Stimulated activated CD4-positive, alpha-beta T cell treated with anti-CD3 and anti-CD28 coated beads, Interleukin-12 subunit alpha, Interleukin-12 subunit beta, amount 100 ng/mL, for 24 hours (primary cell): ENCODE measurements at places on chromosomes 3 and 15.

DNA sequence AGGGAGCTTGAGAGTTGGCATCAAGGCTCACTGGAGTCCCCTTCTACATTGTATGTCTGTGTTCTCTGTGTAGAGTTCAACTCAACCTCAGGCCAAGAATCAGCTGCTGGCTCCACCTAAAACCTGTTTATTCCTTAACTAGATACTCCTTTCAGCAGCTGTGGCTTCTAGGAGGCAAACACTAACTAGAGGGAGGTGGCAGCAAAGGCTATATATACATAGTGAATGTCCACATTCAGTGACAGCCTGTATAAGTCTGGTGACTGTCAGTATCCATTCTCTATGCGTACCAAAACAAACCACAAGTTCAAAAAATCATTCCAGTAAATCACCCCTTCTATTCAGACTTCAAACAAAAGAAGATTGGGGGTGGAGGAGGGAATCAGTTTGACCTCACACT, 184.3 kb downstream of the CDIN1 start:
- no peak for DNase-seq

DNA sequence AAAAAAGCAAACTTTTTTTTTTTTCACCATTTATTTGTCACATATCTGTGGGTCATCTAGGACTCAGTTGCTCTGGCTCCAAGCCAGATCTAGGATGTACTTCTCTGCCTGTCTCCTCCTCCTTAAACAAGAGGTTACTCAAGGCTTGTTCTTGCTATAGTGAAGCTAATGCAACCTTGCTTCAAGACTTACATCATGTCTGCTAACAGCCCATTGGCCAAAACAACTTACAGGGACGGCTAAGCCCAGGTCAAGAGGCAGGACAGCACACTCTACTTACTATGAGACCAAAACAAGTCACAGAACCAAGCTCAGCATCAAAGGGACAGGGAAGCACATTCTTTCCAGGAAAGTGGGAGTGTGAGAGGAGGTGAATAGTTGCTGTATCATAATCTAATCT, 123.8 kb upstream of the BNIP2 start:
- no peak for DNase-seq

DNA sequence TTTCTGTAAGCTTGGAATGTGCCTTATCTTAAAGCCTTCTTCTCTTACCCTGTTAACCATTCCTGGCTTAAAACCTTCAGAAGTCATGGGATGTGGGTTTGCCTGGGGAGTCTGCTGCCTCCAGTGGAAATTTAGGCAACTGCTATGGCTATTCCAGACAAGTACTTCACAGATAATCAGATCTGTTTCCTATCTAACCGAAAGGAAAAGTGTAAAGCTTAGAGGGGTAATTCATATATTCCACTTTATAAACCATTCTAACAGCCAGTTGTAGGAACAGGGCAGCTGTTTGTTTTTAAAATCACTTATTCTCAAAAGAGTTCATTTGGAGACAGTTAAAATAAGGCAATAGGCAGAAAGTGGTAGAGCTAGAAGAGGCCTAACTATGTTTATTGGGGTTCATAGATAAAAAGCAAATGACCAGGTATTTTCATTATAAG, 219.9 kb downstream of the TCF12 start:
- no peak for DNase-seq

- DNase-seq: no peak
Observed at GRCh38 chr3:46829699-46830208, 33.5 kb downstream of the MYL3 start.

GRCh38 chr15:33126559-33127290, 67.8 kb downstream of the FMN1 start:
- peak; percentile 30 for DNase-seq

DNA sequence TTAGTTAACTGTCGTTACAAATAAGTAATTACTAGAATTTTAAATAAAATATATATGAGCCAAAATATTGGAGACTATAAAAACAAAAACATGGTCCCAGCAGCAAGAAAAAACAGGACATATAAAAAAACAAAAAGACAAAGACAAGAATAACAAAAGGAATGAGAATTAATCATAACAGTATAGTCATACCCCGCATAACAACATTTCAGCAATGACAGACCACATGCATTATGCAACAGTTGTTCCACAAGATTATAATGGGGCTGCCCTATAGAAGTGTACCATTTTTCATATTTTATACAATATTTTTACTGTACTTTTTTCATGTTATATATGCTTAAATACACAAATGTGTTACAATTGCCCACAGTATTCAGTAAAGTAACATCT, 5.6 kb downstream of the HLTF start:
- no peak for DNase-seq

- no peak for DNase-seq
Observed at GRCh38 chr3:129577366-129577765, 29.1 kb downstream of the PLXND1 start.

- no peak for DNase-seq
Observed at GRCh38 chr3:133452641-133453319, 52.9 kb downstream of the BFSP2 start.

GRCh38 chr3:50633230-50633790, 16.4 kb downstream of the MAPKAPK3 start:
- DNase-seq: no peak

DNA sequence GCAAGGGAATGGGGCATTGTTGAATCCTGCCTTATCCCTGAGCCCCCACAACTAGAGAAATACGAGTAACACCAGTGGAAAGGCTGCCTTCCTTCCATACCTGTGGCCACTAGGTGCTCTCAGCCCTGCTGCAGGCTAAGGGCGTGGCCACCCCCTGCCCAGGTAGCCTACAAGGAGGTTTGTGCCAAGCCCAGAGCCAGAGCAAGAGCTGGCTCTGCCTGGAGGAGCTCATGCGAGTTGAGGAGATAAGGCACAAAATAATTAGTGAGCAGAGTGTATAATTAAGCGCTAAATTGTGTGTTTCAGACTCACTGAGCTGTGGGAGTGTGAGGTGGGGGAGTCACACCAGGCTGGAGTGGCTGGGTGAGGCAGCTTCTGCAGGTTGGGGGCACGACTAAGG, 49.2 kb downstream of the TPRA1 start:
- DNase-seq: no peak

GRCh38 chr15:99895189-99895955, 162.1 kb upstream of the LYSMD4 start:
- no peak for DNase-seq

- no peak for DNase-seq
Observed at GRCh38 chr3:101970212-101970611, 120.9 kb downstream of the NFKBIZ start.

DNA sequence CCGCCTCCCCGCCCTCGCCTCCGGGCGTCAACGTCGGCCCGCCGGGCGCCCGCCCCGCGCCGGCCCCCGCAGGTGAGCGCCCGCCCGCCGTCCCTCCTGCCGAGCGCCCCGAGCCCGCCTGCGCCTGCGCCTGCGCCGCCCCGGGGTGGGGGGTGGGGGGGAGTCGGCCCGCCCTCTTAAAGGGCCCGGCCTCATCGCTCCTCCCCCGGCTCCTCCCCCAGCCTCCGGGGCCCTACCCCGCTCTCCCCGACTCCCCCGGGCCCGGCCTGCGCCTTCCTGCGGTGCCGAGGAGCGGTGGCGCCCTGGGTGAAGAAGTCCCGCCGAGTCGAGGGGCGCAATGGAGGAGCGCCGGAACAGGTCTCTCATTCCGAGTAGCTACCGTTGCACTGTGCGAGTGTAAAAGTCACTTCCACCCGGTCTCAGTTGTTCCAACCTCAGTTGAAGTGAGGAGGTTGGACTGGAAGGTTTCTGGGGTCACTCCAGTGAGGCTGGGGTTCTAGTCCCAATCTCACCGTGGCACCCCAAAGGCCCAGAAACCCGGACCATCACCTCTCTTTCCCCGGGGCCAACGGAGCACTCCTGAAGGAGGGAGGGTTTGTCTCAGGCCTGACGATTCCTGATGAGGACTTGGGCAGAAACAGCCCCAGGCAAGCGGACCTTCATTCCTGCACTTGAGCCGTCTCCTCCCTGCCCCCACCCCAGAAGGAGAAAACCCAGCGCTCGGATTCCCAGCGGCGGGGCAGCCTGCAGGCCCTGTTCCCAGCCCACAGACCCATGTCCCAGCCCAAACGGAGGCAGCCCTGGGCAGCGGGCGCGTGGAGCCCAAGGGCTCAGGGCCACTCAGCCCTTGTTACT, 1.5 kb upstream of the TNK2 start:
- DNase-seq: peak; percentile 78

GRCh38 chr3:128906031-128906803, 26.8 kb downstream of the ACAD9 start:
- DNase-seq: no peak

DNA sequence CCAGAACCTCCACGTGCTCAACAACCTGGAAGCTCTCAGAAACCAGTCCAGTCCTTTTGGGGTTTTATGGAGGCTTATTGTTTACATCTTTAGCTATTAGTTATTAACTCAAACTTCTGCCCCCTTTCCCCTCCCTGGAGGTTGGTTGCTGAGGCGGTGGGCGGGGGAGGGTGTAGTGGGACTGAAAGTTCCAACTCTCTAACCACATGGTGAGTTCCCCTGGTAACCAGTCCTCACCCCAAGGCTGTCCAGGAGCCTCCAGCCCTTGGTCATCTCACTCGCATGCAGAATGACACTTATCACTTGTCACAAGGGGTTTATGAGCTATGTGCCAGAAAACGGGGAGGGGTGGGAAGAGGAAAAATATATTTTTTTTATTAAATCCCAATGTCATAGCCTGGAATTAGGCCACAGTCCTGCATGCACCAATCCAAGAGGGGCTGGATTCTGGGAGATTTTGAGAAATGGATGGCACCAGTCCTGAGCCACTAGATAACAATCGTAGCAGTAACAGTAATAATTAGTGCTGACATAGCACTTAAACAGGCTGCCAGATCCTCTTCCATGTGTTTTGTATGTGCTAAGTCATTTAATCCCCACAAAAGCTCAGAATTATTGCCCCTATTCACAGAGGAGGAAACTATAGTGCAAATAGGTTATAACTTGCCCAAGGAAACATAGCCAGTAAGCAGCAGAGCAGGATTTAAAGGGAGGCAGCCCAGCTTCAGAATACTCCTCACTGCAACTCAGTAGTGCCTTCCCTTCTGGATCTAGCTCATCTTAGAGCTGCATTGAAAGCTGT, 85.7 kb downstream of the CRYGS start:
- DNase-seq: no peak

GRCh38 chr3:63060412-63060811, 185.2 kb upstream of the CADPS start:
- no peak for DNase-seq

DNA sequence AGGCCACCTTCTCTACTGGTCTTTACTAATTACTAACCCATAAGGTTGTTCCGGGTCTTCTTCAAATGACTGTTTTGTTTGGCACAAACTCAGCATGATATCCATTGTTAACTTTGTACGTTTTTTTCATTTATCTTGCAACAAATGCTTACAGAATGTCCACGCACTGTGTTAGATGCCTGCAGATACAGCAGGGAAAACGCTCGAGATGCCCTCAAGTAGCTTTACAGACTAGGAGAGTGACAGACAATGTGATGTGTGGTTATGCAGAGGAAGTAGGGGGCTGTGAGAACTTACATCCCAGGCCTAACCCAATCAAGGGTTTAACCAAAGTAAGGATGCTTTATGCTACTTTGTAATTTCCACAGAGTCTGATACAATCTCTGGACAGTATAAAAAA, 949 bp upstream of the RFC4 start:
- no peak for DNase-seq

DNA sequence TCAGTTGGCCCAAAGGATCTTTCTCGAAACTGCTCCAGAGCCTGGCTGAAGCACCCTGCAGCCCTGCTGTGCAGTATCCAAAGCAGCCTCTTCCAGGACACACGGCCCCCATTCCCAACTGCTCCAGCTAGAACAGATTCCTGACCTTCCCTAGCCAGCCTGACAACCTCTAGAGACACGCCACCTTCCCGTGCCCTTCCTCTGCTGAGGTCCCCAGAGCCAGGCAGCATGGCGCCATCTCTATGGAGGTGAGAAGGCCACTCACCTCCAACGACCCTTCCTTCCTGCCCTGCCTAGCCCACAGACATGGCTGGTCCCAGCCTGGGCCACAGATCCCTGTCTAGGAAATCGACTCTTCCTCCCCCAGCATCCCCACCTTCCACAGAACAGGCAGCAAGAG, 3.1 kb downstream of the KIF7 start:
- no peak for DNase-seq
